ENCODE measurements at places on chromosomes 2 and 18.

- DNase-seq, result no peak
Observed at GRCh38 chr2:28068088-28068487, 177.6 kb downstream of the BABAM2 start.

- DNase-seq, result no peak
Observed at GRCh38 chr2:158542577-158542976, 85.8 kb downstream of the PKP4 start.

DNA sequence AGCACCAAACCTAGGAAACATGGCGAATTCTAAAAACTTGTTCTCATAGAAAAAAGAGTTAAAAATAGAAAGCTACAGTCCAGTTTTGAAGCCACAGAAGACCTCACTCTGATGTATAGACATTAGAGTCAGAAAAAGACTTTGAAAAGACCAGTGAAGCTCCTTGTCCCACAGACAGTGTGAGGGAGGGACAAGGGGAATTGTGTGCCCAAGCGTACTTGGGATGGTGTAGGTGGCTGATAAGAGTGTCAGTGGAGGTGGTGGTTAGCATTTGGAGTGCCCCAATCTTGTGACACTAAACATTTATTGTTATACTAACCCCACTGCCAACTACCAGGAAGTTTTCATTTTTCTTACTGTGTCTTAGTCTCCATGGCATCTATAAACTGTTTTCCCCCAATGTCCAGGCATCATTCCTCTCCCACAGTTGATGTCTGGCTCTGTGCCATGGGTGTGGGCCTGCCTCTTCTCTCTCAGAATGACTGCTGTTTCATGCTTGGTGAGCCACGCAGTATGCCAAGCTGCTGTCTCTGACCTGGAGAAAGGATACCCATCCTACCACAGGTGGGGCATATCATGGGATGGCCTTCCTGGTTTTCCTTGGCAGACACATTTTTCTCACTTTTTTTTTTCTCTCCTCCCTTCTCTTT lies 161.4 kb downstream of the RPIA start:
- no peak for DNase-seq

DNA sequence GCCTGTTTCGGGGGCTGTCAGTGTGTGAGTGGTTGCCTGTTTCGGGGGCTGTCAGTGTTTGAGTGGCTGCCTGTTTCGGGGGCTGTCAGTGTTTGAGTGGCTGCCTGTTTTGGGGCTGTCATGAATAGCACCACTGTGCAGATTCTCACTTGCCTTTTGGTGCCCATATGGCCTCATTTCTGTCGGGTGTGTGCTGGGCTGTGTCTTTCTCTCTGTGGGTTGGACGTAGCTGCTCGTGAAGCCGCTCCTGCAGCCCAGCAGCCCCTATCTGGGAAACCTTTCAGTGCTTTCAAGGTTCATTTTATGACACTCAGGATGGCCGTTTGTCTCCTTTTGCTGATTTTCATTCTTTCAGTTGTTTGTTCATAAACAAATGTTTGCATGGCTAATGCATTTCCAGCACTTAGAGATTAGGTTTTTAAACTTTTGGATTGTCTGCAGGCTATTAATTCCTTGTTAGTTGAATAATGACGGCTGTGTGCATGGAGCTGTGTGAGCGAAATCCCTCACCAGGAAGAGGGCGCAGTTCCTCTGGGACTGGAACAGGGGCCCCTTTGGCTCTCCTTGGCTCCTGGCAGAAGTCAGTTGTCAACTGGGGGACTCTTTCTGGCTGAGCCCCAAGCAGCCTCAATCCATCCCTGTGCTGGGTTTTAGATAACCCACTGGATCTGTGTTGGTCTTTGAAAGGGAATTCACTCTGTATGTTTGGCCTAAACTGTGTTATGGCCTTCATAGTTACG lies 10.8 kb downstream of the AGAP1 start:
- DNase-seq, result no peak

DNA sequence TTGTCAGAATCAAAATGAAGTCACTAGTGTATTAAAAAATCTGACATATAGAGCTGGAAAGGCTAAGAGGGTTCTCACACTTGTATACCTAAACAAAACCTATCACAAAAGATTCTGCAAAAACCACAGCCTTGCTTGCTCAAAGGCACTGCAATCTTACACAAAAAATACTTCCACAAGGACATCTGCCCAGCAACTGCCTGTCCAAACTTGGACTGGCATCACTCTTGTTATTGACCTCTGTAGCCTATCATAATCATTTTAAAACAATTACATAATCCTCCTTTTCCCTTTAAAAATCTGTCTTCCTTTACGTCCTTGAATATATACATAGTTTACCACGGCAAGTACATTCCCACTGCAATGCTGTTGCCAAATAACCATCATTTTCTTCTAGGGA lies 19.9 kb downstream of the CHMP3 start:
- DNase-seq, result no peak

GRCh38 chr2:236731767-236732580 lies 162.3 kb downstream of the ACKR3 start:
- peak; percentile 52 for DNase-seq

GRCh38 chr2:127174136-127174535 lies 46.0 kb downstream of the CYP27C1 start:
- DNase-seq, result no peak

DNA sequence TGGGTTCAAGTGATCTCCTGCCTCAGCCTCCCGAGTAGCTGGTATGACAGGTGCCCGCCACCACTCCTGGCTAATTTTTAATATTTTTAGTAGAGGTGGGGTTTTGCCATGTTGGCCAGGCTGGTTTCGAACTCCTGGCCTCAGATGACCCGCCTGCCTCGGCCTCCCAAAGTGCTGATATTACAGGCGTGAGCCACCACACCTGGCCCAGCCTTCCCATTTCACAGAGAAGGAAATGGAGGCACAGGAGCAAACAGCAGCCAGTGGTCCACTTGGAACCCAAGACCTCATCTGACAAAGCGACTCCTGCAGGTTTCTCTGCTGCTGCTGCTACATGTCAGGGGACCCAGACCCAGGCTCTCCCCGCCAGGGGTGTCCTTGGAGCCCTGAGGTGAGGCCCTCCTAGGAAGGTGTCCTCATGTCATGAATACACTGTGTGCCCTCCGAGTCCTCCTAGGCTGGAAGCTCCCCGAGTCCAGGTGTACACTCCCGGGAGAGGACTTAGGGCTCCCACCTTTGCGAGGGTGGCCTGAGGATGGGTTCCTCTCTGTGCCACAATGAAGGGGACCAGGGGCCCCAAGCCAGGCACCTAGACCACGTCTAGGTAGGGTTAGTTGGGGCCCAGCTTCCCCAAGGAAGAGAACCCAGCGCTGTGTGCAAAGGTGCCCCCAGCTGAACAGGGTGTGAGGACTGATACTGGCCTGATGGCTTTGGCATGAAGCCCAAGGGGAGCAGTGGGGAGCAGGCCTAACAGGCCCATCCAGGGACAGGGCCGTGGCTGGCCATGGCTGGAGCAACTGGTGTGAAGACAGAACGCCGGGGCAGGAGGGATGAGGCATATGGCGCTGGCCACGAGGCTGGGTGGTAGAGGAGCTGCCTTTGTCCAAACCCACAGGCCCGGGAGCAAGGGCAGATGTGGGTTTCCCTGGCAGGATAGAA lies 56.1 kb downstream of the HS6ST1 start:
- DNase-seq, result no peak

GRCh38 chr2:235968616-235969324 lies 199.4 kb downstream of the GBX2 start:
- no peak for DNase-seq

DNA sequence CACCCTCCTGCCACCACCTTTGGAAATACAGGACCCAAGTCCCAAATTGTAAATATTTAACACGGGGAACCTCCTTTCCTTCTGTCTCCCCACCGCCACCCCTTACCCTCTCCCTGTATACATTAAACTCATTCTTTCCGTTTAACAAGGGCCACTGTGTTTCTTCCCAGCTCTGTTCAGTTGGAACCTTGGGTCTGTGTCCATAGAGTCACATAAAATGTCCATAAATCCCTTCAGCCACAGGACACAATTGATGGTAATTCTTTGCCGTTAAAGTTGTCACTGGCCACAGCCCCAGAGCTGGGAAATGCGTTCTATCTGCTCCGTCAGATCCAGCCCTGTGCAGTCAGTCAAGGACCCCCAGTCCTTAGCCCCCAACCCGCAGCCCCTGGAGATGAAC lies 49.9 kb upstream of the FZD7 start:
- no peak for DNase-seq

- DNase-seq, result no peak
Observed at GRCh38 chr18:80183273-80184050, 63.9 kb downstream of the PARD6G start.

DNA sequence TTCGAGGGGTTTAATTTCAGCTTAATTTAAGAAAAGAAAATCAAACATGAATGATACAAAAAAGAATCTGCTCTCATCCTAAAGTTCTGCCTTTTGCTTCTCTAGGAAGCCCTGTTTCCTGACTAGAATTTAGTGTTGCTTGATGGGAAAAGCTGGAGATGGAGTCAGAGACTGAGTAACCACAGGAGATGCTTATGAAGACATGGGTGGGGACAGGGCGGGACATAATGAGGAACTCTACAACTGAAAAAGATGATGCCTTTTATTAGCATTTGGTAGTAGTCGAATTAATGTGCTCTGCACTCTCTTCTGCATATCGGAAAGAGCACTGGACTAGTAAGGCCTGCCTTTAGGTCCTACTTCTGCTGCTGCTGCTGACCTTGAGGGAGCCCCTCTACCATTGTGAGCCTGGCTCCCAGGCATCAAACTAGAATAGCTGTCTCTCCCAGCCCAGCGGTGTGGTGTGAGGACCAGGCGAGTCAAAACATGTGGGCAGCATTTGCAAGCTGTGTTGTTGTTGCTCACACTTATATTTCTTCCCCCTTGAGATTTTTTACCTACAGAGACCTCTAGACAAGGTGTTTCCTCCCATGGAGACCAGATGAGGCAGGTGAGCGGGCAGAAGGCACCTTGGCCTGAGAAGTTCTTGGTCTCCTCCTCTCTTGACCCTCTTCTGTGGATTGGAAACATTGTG lies 61.5 kb downstream of the INPP4A start:
- DNase-seq, result no peak
